ENCODE measurements at places on chromosomes 12 and 14.

DNA sequence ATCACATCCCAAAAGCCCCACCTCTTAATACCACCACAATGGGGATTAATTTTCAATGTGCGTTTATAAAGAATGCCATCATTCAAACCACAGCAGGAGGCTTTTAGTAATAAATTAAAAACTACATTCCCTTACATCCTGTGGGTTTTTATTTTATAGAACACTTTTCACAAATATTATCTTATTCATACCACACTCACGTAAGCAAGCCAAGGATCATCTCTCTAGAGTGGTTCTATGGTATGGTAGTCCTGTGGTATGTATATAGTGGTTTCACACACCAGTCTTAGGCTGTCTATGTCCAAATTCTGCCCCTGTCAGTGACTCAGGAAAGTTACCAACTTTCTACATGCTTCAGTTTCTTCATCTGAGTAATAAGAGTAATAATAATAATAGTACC is 100.2 kb downstream of the GALC start:
- no peak for DNase-seq

GRCh38 chr12:125399489-125399888 is 334.3 kb downstream of the AACS start:
- DNase-seq = no peak

DNA sequence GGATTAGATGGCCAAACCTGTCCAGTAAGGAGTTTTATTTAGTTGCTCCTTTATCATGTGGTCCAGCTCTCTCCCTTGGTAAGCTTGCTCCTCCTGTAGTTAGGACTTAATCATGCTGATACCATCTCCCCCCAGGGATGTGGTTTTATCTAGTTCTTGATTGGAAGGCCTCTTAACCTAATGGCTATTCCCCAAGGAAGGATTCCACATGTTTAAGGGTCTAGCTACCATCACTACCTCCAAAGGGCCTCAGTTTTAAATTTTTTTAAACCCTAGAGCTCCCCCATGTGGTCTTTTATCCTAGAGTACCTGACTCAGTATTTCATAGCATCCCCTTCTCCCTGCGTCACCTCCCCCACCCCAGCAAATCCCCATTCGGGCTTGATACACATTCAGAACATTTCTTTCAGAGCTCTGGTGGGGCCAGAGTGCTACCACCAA is 22.5 kb downstream of the MAP3K12 start:
- DNase-seq = peak; percentile 69

- no peak for DNase-seq
Observed at GRCh38 chr12:14994610-14995009, 21.8 kb downstream of the PDE6H start.

DNA sequence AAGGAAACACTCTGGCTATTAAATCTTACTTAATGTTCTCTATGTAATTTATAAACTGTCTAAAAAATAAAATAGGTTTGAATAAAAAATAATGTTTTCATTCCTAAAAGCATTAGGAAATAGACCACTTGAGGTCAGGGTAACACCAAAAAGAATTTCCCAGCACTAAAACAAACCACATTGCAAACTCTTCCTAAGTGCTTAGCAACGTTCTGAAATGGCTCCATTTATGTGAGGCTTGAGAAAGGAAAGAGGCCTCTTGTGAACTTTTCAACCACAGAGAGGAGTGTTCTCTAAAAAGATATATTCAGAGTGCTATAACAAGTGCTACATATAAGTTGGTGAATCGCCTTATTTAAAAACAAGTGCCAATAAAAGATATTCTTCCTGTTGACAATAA is 42.7 kb downstream of the ALX1 start:
- no peak for DNase-seq

DNA sequence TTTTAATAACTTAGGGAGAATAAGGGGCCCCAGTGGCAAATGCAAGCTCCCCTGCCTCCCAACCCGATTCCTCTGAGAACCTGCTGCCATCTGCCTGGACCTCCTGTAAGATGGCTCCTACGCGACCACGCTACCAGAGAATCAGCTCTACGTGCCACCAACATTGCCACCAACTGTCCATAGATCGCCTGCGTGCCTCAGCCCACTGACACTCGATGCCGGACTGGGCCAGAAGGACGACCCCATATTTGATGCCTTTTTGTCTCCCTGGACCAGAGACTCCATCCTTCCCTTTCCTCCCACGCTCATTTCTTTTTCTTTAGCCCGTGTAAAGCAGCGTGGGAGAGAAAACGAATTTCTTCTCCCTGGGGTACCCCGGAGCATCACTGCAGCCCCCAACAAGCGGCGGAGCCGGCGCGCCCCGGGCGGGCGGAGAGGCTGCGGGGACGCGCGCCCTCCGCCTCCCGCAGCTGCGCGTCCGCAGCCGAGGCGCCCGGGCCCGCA is 565 bp upstream of the KLHL42 start:
- peak; percentile 58 for DNase-seq

GRCh38 chr12:1281683-1282366 is 290.8 kb downstream of the ERC1 start:
- DNase-seq = no peak

DNA sequence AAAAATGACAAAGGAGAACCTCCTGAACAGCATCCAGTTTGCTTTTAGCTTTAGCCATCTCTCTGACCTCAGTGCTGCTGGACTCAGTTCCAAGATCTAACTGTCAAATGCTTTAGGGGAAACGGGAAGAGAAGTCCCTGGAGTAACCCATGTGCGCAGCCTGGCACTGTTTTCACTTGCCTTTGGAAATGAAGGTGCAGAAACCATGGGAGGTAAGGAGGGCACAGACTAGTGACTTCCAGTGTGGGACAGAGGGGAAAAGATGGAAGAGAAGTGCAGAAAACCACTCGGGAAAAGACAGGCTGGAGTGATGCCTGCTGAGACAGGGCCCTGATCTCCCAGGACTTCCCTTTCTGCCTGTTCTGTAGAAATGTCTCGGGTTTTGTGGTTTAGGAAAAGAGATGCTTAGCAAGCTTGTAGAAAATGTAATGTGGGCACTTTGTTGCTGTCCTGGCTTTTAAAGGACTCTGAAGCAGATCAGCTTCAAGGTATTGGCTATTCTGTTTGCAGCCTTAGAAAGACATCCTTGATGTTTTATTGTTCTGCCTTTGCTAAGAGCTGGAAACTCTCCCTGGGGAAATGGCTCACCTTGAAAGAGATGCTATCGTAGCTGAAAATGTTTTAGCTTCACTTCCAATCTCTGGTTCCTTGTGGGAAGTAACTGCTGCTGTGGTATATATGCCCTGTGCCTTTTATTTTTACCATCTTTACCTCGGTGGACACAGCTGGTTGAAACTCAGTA is 124.6 kb upstream of the HIF1A start:
- no peak for DNase-seq

- no peak for DNase-seq
Observed at GRCh38 chr14:93525696-93526451, 95.1 kb downstream of the UNC79 start.

DNA sequence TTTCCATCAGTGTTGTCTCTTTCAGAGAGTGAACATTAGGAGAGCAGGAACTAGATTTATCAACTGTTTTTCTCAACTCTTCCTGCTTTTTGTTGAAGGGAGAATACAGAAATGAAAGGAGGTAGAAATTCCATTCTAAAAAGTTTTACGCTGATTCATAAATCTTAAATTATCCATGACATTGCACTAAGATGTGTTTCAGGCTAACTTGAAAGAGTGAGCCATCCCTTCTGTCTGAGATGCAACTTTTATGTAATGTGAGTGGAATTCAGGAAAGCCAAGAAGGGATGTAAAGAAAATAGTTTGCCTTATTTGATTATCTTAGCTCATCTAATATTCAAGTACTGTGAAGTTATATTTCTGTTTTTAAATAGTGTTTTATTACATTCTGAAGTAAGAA is 349.5 kb upstream of the RGS6 start:
- no peak for DNase-seq

GRCh38 chr12:90024262-90024661 is 315.6 kb upstream of the ATP2B1 start:
- no peak for DNase-seq

GRCh38 chr12:113196582-113196981 is 11.1 kb downstream of the RITA1 start:
- no peak for DNase-seq

DNA sequence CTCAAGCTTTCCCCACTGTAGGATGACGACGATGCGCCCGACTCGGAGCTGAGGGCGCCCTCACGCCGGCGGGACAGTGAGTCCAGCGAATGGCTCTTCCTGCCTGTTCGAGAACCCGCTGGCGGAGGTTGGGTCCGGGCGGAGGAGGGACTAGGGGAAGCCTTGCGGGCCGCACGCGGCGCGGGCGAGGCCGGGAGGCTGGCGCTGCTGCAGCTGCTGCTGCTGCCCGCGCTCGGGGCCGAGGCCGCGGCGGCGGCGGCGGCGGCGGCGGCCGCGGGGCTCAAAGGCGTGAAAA is 1.9 kb downstream of the CCDC177 start:
- no peak for DNase-seq

GRCh38 chr12:109545826-109546225 is 27.5 kb downstream of the MMAB start:
- no peak for DNase-seq

- DNase-seq = peak; percentile 76
Observed at GRCh38 chr12:89386138-89386537, 33.8 kb upstream of the DUSP6 start.

- no peak for DNase-seq
Observed at GRCh38 chr12:106276032-106276740, 26.3 kb upstream of the TCP11L2 start.

DNA sequence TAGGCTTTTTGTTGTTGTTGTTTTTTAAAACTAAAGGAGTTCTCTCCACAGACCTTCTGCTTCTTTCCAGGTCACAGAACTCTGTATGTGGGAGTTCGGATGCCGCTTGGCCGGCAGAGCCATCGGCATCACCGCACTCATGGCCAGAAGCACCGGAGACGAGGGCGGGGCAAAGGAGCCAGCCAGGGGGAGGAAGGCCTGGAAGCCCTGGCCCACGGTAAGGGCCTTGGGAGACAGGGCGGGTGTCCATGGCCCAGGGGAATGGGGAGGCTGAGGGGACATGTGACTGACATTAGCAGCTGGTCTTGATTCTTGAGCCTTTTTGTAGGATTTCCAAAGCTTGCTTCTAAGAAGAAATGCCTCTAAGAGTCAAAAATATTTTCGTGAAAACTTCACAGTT is 26.2 kb downstream of the SLC4A8 start:
- no peak for DNase-seq

DNA sequence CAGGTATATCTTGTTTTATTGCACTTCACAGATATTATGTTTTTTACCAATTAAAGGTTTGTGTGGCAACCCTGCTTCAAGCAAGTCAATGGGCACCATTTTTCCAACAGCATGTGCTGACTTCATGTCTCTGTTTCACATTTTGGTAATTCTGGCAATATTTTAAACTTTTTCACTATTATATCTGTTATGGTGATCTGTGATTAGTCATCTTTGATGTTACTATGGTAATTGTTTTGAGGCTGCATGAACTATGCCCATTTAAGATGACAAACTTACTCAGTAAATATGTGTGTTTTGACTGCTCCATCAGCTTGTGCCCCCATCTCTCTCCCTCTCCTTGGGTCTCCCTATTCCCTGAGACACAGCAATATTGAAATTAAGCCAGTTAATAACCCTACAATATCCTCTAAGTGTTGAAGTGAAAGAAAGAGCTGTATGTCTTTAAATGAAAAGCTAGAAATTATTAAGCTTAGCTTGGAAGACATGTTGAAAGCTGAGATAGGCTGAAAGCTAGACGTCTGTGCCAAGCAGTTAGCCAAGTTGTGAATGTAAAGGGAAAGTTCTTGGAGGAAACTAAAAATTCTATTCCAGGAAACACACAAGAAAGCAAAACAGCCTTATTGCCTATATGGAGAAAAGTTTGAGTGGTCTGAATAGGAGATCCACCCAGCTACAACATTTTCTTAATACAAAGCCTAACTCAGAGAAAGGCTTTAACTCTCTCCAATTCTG is 365.1 kb downstream of the ATP23 start:
- DNase-seq = no peak

- DNase-seq = no peak
Observed at GRCh38 chr12:21370845-21371449, 1.8 kb upstream of the IAPP start.
